EH (cell line): ENCODE measurements at places on chromosomes 11 and 22.
A peak's percentile ranks its signal among the peaks of the same experiment; 100 is the strongest.

DNA sequence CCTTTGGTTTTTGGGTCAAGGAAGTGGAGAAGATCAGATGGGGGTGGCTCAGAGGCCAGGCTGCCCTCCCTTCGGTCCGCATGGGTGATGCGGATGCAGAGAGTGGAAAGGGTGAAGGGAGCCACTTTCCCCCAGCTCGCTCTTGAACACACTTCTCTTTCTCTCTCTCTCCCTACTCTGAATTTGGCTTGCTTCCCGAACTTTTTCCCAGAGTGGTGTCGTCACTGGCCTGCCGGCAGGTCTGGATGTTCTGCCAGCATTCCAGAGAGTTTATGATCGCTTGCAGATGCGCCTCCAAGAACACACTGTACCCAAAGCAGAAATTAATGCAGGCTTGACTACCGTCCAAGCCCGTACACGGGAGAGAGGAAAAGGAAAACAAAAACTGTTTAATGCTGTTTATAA lies 103.2 kb downstream of the ZBTB16 start:
- peak; percentile 96 for DNase-seq

DNA sequence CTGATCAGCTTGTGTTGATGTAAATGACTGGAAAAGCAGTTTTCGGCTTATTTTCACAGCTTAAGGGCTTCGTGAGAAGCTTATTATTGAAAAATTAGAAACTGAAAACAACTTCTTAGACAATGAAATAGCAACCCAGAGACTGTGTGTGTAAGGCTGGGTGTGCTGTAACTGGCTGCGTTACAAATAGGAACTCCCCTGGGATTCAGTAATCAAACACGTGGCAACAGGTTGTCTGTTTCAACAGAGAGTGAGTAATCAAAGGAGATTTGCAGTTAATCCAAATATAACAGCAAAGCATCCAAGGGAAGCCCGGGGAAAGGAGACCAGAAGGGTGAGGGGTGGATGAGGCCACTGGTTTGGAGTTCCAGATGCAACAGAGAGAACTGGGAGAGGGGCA lies 19.2 kb downstream of the NTM start:
- no peak for DNase-seq

DNA sequence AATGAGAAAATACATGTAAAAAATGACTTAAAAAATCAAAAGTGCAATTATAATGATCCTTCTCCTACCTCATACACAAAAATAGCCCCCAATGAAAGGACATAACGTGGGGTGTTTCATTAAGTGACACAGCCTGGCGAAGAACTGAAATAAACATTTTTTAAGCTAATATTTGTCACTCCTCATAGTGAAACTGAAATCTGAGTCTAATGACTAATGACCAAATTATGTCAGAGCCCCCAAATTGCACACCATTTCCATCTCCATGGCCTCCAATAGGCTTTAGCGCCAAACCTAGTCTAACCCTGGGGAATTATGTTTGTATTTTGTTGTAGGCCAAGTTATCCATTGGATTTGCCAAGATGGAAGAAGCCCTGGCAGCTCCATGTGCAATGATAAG lies 119.1 kb downstream of the WT1 start:
- DNase-seq, result no peak

DNA sequence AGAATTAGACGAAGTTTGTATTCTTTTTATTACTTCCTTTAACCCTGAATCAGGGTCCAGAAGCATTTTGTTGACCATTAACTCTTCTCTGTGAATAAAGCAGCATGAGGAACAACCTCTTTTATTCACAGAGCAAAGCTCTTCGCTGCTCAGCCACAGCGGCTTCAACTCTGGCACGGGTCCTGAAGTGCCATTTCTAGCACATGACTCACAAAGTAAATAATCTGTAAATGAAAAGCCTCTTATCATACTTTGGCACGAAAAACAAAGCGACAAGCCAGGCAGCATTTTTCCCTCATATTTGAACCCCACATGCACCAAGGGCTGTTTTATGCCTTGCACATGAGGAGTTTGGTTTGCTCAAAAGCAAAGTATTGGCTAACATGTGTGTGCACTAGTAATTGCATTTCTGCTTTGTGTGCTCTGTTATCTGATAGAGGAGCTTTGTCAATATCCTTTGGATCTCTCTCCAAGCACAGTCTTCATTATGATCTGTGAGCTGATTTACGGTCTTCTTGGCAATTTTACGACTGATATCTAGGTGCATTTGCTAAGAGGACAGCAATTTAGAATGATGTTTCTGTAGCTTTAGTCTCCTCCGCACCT lies 33.0 kb upstream of the APOBEC3A start:
- peak; percentile 95 for DNase-seq

GRCh38 chr11:58774164-58774593 lies 42.4 kb upstream of the GLYAT start:
- DNase-seq, result no peak

- no peak for DNase-seq
These were observed 7.4 kb downstream of the MOB2 start for GRCh38 chr11:1479006-1479677.

GRCh38 chr22:39985383-39986035 lies 9.2 kb upstream of the FAM83F start:
- DNase-seq, result no peak

GRCh38 chr11:26204101-26204500 lies 127.8 kb upstream of the ANO3 start:
- no peak for DNase-seq

GRCh38 chr22:28029956-28030355 lies 110.9 kb upstream of the PITPNB start:
- no peak for DNase-seq

DNA sequence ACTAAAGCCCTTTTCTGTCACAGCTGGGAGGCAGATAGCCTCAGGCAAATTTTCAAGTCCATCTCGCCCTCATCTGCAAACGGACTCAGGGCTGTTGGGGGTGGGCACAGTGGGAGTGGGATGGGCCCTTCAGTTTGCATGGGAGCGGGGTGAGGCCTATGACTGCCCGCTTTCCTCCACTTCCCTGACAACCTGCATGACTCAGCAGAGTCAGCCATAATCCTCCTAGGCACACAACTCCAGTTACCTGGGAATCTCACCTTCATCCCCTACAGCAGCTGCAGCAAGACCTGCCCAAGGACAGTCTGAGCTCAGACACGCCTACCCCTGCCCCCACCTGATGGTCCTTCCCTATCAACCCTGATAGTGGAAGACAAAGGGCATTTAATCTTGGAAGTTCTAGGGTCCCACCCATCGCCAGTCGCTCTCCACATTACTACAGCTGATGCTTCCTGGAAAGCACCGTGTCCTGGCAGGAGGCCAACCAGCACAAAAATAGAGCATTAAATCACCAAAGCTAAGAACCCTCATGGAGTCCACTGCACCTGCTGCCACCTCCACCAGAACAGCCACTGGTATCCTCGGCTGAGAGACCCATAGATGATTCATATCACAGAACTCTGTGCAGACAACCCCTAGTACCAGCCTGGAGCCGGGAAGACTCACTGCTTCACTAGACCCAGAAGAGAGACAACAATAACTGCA lies 319.3 kb downstream of the DCDC1 start:
- no peak for DNase-seq

DNA sequence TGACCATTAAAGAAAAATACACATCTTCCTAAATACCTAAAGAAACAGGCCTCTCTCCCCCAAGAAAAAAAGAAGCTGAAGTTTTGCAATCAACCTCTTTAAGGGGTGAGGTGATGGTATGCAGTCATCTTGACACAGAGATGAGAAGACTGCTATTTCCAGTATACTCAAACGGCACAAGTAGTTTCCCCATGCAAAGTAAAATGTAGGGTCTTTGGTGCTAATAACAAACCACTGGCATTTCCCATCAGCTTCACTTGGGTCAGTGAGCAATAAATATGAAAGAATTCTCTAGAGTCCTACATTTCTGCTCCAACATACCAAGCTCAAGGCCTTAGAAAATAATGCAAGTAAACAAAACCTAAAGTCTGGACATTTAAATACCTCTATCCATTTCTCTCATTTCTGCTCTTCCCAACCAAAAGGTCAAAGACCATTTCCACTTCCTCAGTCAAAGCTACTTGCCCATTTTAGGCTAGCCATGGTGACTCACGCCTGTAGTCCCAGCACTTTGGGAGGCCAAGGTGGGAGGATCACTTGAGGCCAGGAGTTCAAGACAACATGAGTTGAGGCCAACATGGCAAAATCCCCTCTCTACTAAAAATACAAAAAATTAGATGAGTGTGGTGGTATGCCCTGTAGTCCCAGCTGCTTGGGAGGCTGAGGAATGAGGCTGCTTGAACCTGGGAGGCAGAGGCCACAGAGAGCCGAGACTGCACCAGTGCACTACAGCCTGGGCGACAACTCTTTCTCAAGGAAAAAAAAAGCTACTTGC lies 39.5 kb upstream of the CHRNA10 start:
- DNase-seq, result peak; percentile 64

GRCh38 chr22:35568751-35569739 lies 28.4 kb downstream of the RASD2 start:
- peak; percentile 81 for DNase-seq

GRCh38 chr11:125451400-125452124 lies 44.5 kb downstream of the FEZ1 start:
- DNase-seq, result peak; percentile 35

- DNase-seq, result no peak
These were observed 99.0 kb upstream of the LARGE1 start for GRCh38 chr22:34019190-34019845.

GRCh38 chr22:23146478-23147205 lies 1.4 kb downstream of the RAB36 start:
- peak; percentile 11 for DNase-seq

GRCh38 chr11:65208785-65209710 lies 27.3 kb downstream of the CAPN1 start:
- no peak for DNase-seq

- no peak for DNase-seq
These were observed 7.0 kb downstream of the UCP3 start for GRCh38 chr11:74001822-74002286.

DNA sequence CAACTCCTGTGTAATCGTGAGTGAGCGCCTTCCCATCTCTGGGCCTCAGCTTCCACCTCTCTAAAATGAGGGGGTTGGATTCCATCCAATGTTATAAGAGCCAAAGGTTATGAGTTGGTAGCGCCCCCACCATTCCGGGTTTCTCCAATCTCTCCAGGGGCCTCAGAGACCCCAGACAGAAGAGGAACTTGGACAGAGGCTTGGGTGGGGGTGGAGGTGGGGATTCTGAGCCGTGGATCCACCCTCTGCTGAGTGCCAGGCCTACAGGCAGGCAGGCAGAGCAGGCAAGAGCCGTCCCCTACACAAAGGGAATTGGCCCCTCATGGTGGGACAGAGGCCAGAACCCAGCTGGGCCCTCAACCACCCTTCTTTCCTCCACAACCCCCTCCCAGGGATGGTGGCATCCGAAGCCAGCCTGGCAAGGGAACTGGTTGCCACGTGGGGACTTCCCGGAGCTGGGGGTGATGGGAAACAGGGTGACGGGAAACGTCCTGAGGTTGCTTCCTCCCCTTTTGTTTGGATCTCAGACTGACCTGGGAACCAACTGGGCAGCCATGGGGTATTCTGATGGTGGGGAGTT lies 31.8 kb downstream of the TXN2 start:
- no peak for DNase-seq

DNA sequence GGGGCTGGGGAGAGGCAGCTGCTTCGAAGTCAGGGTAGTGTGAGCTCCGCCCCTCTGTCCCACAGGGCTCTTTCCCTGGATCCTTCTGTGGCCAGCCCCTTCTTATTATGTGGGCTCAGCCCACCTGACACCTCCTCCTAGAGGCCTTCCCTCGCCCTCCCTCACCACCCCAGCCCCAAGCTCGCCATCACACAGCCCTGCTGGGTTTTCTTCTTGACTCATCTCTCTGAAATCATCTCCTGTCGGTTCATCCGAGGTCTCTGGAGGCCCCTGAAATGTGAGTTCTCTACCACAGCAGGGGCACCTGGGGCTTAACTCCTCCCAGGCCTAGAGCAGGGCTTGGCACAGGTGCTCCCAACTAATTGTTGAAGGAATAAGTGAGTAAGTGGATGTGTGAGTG lies 65.2 kb downstream of the CACNA1I start:
- DNase-seq, result no peak
